Activated CD4-positive, alpha-beta T cell treated with anti-CD3 and anti-CD28 coated beads for 36 hours (primary cell): ENCODE measurements at places on chromosomes 5 and 9. TPM values are rescaled to one million over a fixed set of nuclear protein-coding genes. Genes with fewer than 3 reads are reported as not detected.

GRCh38 chr5:60366489-60366888 lies 333.5 kb downstream of the DEPDC1B start:
- DNase-seq: no peak

DNA sequence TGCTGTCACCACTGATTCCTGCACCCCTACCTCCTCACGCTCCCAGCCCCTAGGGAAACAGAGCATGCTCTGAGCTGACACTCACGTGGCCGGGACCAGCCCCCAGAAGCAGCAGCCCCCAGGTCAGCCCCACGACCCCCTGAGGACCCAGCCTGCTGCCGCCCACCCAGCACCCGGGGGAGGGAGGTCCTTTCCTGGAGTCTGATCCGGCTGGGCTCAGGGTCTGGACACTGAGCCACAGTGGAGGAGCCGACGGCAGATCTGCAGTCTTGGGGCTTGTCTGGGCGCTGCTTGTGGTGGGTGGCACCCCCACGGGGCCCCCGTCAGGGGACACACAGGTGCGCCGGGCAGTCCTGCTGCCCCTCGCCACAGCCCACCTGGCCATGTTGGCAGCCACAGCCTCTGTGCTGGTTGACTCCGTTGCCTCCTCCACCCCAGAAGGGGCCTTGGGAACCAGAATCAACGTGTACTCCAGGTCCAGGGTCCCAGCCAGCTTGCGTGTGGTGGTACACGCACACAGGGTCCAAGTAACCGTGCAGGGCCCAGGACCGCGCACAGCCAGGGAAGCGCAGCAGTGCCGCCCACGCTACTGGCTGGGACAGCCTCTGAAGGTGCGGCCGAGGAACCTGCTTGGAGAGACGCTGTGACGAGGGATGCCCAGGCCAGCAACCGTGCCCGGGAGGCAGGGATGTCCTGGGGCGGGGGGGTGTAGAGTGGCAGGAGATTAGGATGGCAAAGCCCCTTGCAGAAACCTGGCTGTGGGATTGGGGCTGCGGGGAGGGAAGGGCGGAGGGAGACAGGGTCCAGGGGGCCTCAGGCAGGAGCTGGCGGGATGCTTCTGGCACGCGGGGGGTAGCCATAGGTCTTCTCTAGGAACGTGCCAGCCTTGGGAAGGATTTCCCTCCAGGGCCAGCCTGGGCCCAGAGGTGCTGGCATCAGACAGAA lies 3.5 kb downstream of the DNLZ start:
- no peak for DNase-seq

- no peak for DNase-seq
Observed at GRCh38 chr5:37803487-37803886, 36.4 kb downstream of the GDNF start.

- no peak for DNase-seq
Observed at GRCh38 chr5:150034662-150035061, 34.1 kb downstream of the HMGXB3 start.

DNA sequence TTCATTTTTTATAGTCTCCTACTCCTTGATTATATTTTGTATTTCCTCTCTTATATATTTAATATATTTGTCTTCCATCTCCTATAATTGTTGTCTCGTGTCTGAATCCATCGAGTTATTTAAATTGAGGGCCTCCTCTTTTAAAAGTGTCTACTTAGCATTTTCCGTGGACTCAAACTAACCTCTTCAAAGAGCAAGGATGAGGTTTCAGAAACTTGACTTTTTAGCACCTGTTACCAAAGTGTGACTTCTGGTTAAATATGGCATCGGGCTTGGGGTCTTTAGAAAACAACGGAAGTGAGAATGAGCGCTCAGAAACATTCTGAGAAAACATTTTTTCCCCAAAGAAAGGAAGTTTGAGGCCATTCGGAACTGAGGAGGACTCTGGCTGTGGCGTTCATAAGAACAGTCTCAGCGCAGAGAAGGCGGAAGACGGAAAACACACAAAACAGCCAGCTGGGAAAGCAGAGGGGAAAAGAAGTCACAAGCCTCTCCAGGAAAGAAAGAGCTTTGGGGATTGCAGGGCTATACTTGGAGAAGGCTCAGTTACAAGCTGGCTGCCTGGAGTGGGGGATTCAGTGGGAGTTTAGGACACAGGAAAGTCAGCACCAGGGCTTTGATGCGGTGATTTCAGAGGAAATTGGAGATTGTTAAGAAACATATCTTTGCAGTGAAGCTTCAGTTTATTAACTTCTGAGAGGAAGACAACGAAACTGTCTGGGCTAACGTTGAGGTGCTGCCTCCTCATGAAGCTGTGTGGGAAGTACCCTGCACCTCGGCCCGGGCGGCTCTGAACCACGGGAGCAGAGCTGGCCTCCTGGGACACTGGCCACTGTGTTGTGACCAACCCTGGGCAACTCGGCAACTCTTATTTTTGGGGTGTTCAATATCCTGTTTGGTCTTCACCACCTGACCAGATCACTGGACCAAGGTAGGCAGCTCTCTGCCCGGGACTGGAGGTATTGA lies 25.1 kb upstream of the IRX2 start:
- no peak for DNase-seq

DNA sequence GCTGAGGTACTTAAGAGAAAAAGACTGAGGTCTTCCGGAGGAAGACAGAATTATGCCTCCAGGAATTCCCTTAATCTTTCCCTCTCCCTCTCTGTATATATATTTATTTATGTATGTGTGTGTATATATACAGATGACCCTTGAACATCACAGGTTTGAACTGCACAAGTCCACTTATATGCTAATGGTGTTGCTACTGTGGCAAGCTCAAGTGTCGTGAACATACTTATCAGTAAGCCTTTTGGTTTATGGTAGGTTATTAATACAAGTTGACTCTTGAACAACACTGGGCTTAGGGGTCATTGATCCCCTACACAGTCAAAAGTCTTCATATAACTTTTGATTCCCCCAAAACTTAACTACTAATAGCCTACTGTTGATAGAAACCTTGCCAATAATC lies 106.8 kb downstream of the NUDT12 start:
- no peak for DNase-seq

FOXD4L6 gene
- total RNA-seq: not detected

APBA1 gene
- total RNA-seq: 0.16 TPM

PCDHB12 gene
- total RNA-seq: not detected
